ENCODE measurements at places on chromosomes 11 and 22. TPM values are rescaled to one million over a fixed set of nuclear protein-coding genes. Genes with fewer than 3 reads are reported as not detected.

DNA sequence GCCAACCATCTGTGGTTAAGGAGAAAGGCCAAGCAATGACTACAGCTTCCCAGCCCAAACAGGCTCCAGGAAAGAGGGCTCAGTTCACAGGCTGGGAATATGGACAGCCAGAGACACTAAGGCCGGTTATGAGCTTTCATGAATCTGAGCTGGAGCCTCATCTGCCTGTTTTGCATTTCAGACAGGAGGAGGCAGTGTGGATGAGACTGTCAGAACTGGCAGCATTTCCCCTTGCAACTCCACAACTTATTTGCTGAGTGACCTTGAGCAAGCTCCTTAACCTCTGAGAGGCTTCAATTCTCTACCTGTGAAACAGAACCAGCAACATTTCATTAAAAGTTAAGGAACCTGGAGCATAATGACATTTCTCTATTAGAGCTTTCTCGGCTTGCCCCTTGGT, 264.0 kb downstream of the ETS1 start:
- no peak for DNase-seq

DNA sequence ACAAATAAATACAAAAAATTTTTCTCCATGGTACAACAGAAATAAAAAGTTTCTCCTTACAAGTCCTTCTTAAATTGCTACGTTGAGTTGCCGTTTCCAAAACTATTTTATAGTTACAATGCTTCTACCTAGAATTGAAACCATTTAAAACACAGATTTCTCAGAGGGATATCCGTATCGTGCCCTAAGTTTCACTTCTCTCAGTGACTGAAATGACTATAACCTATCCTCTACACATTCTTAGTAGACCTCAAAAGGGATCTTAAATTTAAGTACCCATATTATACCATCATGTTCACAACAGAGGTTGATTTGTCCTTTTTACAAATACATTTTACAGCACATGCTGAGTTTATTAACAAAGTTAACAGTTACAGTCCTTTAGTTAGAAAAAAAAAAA, 44.1 kb downstream of the USP28 start:
- DNase-seq, result no peak

DNA sequence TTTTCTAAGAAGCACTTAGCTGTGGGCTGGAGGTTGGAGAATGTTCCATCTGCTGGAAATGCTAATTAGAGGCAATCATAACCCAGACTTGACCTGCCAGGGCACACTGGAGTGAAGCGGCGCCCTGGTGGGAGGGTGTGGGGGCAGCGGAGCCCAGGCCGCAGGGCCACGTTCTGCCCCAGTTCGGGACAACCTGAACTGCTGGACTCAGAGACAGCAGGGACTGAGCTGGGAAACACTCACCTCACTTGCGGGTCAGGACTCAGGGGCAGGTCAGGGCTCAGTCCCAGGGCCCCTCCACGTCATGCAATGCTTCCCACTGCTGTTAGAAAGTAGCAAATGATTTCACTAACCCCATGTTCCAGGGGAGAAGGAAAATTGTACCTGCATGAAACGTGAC, 316.4 kb downstream of the NTM start:
- DNase-seq, result no peak

DNA sequence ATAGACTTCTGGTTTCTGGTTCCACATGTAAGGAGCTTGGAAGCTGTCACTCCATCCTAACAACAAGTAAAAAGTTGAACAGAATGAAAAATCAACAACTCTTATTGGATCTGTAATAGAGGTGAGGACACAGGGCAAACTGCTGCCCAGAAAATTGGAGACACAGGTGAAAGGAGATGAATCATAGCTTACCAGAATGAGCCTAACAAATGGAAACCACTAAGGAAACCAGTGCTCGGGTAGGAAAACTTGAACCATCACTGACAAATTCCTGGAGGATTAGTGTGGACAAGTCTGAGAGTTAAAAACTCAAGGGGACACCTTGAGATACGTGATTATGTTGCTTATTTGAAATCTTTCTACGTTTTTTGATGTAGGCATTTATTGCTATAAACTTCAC, 52.1 kb downstream of the GDPD4 start:
- DNase-seq, result no peak

GRCh38 chr11:18361154-18361553, 33.2 kb upstream of the LDHA start:
- no peak for DNase-seq

DNA sequence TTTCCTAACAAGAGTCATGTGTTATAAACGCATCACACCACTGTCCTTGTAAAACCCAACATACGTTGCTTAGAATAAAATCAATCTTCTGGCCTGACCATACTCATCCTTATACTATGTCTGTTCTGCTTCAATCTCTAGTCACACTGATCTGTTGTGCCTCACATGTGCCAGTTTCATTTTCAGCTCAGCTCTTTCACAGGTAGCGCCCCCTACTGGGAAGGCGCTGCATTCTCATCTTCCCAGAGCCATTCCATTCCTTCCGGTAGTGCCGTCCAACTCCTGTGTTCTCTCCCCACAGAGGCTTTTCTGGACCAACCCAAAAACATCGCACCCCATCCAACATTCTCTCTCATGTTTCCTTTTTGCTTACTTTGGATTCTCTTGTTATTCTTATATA, 22.2 kb downstream of the CASP5 start:
- DNase-seq, result no peak

OR2AG2 gene
- 0.05 TPM for polyA plus RNA-seq

SERPING1 gene
- 145 TPM for polyA plus RNA-seq

CENPM gene
- 15.7 TPM for polyA plus RNA-seq

SLC22A8 gene
- 26.6 TPM for polyA plus RNA-seq

RIBC2 gene
- polyA plus RNA-seq, result 7.7 TPM

TMEM134 gene
- polyA plus RNA-seq, result 41.7 TPM

All from left renal cortex interstitium (tissue), 4 donors.